ENCODE measurements at places on chromosomes 7 and 10. TPM values are rescaled to one million over a fixed set of nuclear protein-coding genes. Genes with fewer than 3 reads are reported as not detected.

- no peak for DNase-seq
- no peak overlapping the region for H3K4me3 ChIP-seq
- H3K27ac ChIP-seq, result no peak overlapping the region
- H3K36me3 ChIP-seq, result no peaks in the 10 kb centered on the region
- H3K4me1 ChIP-seq, result no peaks in the 10 kb centered on the region
Measured at GRCh38 chr7:112182749-112183148, 23.4 kb downstream of the DOCK4 start.

- no peak overlapping the region for H3K27ac ChIP-seq
- no peaks in the 10 kb centered on the region for H3K4me1 ChIP-seq
Measured at GRCh38 chr10:12279281-12279680, 70.1 kb upstream of the CAMK1D start.

GRCh38 chr10:96275685-96276418 lies 4.5 kb upstream of the BLNK start:
- DNase-seq, result no peak
- H3K27me3 ChIP-seq, result no peaks in the 10 kb centered on the region
- no peak overlapping the region for H3K4me3 ChIP-seq
- H3K27ac ChIP-seq, result no peak overlapping the region

DNA sequence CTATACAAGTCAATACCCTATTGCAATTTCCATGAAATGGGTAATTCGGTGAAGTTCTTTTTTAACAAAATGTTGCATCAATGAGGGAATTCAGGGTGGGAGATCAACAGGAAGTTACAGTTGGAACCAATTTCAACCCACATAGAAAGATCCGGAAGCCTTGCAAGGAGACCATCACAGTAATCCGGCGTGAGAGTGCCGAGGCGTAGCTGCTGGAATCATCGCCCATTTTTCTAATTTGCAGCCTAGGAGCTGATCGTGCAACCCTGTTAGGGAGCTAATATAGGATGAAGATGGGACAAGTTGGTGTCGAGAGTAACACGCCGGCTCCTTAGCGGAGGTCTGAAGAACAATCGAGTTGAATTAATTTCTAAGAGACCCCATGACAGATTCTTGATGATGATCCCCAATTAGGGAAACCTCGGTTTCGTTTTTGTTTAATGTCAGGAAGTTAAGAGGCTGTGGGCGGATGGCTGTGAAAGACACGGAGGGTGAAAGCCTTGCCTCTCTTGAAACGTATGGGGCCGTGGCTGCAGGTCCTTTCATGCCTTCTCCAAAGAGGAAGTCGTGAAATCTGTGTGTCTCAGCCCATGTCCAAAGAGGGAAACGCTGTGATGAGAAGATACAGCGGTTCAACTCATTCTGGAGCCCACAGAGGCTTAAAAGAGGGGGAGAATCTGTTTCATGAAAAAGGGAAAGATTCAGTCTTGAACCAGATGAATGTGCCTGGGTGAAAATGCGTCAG lies 51.2 kb upstream of the CARD11 start:
- no peaks in the 10 kb centered on the region for H3K27me3 ChIP-seq
- DNase-seq, result no peak
- H3K27ac ChIP-seq, result no peak overlapping the region
- no peaks in the 10 kb centered on the region for H3K36me3 ChIP-seq
- H3K4me3 ChIP-seq, result no peak overlapping the region

Gene PTPRZ1
- polyA plus RNA-seq, result not detected

DNA sequence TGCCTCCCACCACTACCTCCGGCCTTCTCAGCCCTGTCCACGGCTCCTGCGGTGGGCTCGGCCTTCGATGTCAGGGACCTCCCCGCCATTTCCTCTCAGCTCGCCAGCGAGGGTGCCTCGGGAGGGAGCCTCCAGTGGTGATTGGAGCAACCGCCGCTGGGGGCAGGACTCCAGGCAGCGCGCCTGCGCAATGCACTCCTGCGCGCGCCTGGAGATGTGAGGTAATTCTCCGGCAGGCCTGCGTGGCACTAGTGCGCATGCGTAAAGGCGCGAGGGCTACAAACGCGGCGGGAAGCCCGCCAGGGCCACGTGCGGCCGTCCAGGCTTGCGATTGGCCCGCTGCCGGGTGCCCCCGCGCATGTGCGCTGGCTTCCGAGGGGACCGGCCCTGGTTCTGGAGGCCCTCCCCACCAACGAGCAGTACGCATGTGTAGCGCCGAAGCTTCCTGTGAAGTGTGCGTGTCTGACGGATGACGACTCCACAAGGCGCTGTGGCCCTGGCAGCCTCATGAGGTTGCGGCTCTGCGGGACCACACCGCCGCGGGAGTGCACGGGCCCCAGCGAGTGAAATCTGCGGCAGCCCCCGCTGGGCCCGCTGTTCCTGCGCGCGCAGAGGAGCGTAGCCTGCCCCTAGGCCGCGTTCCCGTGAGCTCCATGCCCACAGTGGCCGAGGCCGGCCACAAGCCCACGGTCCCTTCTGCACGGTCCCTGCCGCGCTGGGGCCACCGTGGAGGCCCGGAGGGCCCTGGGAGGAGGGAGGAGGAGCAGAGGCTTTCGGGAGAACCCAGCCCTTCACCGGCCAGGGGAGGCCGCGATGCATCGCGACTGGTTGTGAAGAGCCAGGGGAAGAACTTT lies at the start of gene SYCE1:
TSS of gene SYCE1 (minus strand) at position 143 of the 854 bp plus-strand sequence. CDS start at position 89, 54 bp downstream.
- no peaks in the 10 kb centered on the region for H3K36me3 ChIP-seq
- no peaks in the 10 kb centered on the region for H3K4me1 ChIP-seq
- no peak for DNase-seq
- H3K27me3 ChIP-seq, result no peaks in the 10 kb centered on the region
- no peak within 1 kb of the TSS for H3K27ac ChIP-seq

DNA sequence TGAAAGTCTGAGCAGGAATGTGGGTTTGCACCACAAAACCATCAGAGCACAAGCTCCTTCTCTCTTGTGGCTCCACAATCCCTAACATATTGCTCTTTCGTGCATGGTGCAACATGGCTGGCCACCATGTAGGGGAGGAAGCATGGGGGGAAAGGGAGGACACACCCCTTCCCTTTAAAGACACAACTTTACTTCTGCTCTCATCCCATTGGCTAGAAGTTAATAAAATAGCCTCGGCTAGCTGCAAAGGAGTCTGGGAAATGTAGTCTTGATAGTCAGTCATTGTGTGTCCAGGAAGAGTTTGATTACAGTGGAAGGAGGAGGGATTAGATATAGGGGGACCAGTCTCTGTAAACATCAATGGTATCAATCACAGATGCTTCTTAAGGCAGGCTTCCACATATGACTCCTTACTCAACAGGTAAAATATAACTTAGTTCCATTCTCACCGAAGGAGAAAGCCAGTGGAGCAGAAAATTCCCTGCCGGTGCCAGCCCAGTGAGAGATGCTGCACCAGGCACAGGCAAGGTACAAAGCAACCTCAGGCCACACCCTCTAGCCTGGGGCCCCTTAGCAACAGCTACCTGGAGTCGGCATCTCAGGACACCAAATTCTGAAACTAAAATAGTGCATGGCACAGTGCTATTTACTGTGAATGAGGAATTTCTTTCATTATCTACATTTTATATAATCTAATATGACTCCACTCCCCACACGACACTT lies 124.7 kb upstream of the CTBP2 start:
- DNase-seq, result peak; percentile 4
- H3K4me3 ChIP-seq, result no peak overlapping the region
- H3K27ac ChIP-seq, result no peak overlapping the region
- H3K36me3 ChIP-seq, result no peaks in the 10 kb centered on the region
- peaks cover 18% of the 10 kb centered on the region for H3K27me3 ChIP-seq
- H3K4me1 ChIP-seq, result no peaks in the 10 kb centered on the region

Gene EPO
- polyA plus RNA-seq, result not detected

DNA sequence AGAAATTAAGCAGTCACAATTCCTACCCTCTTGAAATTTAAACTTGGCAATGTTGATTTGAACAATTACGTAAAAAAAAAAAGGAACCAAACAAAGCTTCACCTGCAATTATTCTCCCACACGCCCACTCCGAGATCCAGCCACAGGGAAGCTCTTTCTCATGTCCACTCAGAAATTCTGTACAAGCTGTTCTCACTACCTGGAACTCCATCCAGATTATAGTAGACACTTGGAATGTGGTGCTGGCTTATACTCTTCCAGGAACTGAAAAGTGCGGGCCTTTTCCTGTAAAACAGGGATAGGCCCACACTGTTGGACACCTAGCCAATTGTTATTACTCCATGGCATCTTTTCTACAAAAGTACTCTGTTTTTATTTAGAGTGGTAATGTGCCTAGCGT lies 20.3 kb upstream of the TOMM7 start:
- no peak overlapping the region for H3K4me3 ChIP-seq
- DNase-seq, result no peak
- H3K4me1 ChIP-seq, result peaks cover 10% of the 10 kb centered on the region
- no peaks in the 10 kb centered on the region for H3K36me3 ChIP-seq
- no peaks in the 10 kb centered on the region for H3K27me3 ChIP-seq

DNA sequence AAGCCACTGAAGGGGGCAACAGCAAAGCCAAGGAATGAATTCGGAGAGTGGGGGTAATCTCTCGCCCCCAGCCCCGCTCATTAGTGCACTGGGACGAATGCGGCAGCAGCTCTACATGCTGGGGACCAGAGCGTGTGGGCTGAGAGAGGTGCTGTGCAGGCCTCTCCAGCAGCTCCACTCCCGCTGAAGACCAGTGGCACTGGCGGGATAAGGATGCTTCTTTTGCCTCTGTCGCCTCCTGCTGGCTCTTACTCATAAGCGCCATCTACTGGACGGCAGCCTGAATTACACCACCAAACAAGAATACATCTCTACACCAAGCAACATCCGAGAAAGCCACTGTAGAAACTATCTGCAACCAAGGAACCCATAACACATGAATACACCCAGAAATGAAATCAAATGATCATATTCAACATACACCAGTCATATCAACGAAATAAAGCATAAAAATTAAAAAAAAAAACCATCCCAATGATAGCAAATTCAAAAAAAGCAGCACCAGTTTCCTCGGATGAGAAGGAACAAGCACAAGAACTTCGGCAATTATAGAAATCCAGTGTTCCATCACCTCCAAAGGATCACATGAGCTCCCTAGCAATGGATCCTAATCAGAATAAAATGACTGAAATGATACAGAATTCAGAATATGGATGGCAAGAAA lies 79.0 kb upstream of the TMEM168 start:
- H3K4me1 ChIP-seq, result no peaks in the 10 kb centered on the region
- H3K27me3 ChIP-seq, result no peaks in the 10 kb centered on the region
- peak; percentile 53 for DNase-seq
- no peaks in the 10 kb centered on the region for H3K36me3 ChIP-seq

- no peaks in the 10 kb centered on the region for H3K36me3 ChIP-seq
- no peak overlapping the region for H3K4me3 ChIP-seq
- DNase-seq, result no peak
Measured at GRCh38 chr7:108134486-108134885, 4.3 kb upstream of the LAMB4 start.

Gene PCDH15
- polyA plus RNA-seq, result not detected

DNA sequence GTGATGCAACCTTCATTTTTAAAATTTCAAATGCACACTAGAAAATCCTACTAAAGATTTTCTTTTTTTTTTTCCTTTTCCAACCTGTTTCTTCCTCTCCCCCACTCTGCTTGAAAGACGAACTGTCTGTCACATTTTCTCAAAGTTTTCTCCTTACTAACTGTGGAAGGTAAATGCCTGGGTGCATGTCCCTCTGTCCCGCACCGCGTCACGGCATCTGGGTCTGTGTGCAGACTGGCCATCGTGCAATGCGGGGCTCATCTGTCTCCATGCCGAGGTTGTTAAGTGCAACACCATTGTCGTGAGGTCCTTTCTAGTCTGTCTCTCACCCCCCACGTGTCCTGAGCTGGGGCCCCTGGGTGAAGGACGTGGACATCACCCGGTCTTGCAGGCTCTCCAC lies 28.4 kb downstream of the PFKFB3 start:
- H3K4me1 ChIP-seq, result no peaks in the 10 kb centered on the region
- peaks cover 8% of the 10 kb centered on the region for H3K36me3 ChIP-seq
- no peak overlapping the region for H3K27ac ChIP-seq

GRCh38 chr10:46239993-46240683 lies 46.7 kb upstream of the ANTXRL start:
- H3K27ac ChIP-seq, result no peak overlapping the region
- no peaks in the 10 kb centered on the region for H3K36me3 ChIP-seq
- H3K27me3 ChIP-seq, result no peaks in the 10 kb centered on the region
- H3K4me1 ChIP-seq, result peaks cover 11% of the 10 kb centered on the region

- peaks cover 26% of the 10 kb centered on the region for H3K27me3 ChIP-seq
- peaks cover 9% of the 10 kb centered on the region for H3K4me1 ChIP-seq
- H3K4me3 ChIP-seq, result no peak overlapping the region
- H3K27ac ChIP-seq, result no peak overlapping the region
Measured at GRCh38 chr10:6070660-6071059, 8.5 kb upstream of the IL2RA start.

DNA sequence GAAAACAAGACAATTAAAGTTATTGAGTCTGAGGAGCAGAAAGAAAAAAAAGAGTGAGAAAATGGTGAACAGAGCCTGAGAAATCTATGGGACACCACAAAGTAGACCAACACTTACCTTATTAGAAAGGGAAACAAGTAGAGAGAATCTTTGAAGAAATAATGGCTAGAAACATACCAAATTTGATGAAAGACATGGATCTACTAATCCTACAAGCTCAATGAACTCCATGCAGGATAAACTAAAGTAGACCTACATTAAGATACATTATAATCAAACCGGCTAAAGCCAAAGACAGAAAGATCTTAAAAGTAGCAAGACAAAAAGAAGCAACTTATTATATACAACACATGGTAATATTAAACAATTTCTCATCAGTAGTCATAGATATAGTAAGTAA lies 782.3 kb upstream of the GHITM start:
- no peak overlapping the region for H3K27ac ChIP-seq
- no peak for DNase-seq
- no peaks in the 10 kb centered on the region for H3K27me3 ChIP-seq
- no peaks in the 10 kb centered on the region for H3K4me1 ChIP-seq
- H3K4me3 ChIP-seq, result no peak overlapping the region

Gene TAS2R3
- polyA plus RNA-seq, result not detected

DNA sequence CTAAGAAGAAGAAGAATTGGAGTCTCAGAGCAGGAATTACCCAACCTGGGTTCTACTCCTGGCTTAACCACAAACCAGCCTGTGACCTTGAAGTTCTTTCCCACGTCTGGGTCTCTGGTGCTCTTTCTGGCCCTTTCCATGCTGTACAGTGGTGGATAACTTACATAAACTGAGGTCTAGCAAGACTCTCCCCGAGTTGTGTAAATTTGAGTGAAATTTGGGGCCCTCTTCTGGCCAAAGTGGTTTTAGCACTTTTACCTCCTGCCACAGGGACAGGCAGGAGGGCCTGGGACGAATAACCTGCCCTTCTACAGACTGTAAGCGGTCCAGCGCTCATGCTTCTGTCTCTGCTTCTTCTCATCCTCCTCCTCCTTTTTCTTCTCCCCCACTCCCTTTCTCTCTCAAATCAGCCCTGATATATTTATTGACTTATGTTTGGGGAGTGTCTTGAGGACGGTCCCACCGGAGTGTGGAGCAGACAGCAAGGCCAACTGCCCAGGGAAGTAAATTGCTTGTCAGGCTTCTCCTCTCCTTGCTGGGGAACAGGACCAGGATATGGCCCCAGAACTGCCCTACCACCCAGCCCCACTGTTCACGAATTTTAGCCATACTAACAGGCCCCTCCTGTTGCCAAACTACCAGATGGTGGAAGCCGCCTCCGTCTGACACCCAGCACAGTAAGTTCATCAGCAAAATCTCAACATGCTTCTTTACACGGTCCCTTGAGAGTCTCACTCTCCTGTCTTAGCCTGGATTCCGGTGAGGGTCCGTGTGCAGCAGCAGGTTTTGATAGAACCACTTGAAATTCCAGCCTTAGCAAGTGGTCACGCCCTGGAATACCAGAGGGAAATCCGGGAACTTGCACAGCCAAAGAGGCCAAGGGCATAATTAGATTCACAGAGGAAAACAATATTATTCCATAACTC lies 4.0 kb upstream of the SH3PXD2A start:
- no peaks in the 10 kb centered on the region for H3K36me3 ChIP-seq
- peak; percentile 71 for DNase-seq
- H3K27me3 ChIP-seq, result no peaks in the 10 kb centered on the region
- no peak overlapping the region for H3K27ac ChIP-seq

GRCh38 chr7:127905491-127906330 lies 125.5 kb downstream of the LRRC4 start:
- H3K27ac ChIP-seq, result peak overlapping the region; percentile 68
- no peaks in the 10 kb centered on the region for H3K27me3 ChIP-seq
- peaks cover 25% of the 10 kb centered on the region for H3K4me1 ChIP-seq
- peak; percentile 69 for DNase-seq

All from GM23248 (cell line).